ENCODE measurements at places on chromosomes 5 and 9. TPM values are rescaled to one million over a fixed set of nuclear protein-coding genes. Genes with fewer than 3 reads are reported as not detected.

The MLANA gene
- not detected for polyA plus RNA-seq

The IL4 gene
- not detected for polyA plus RNA-seq

The LVRN gene
- polyA plus RNA-seq: 0.05 TPM

The ABO gene
- not detected for polyA plus RNA-seq

The SHB gene
- 18.6 TPM for polyA plus RNA-seq

The S1PR3 gene
- 21.3 TPM for polyA plus RNA-seq

The C5orf22 gene
- polyA plus RNA-seq: 9.8 TPM

The ENTPD8 gene
- polyA plus RNA-seq: not detected

The PCDHGA10 gene
- 3.9 TPM for polyA plus RNA-seq

The C9orf153 gene
- not detected for polyA plus RNA-seq

The SH3PXD2B gene
- 15.5 TPM for polyA plus RNA-seq

The DPH7 gene
- 29.4 TPM for polyA plus RNA-seq

DNA sequence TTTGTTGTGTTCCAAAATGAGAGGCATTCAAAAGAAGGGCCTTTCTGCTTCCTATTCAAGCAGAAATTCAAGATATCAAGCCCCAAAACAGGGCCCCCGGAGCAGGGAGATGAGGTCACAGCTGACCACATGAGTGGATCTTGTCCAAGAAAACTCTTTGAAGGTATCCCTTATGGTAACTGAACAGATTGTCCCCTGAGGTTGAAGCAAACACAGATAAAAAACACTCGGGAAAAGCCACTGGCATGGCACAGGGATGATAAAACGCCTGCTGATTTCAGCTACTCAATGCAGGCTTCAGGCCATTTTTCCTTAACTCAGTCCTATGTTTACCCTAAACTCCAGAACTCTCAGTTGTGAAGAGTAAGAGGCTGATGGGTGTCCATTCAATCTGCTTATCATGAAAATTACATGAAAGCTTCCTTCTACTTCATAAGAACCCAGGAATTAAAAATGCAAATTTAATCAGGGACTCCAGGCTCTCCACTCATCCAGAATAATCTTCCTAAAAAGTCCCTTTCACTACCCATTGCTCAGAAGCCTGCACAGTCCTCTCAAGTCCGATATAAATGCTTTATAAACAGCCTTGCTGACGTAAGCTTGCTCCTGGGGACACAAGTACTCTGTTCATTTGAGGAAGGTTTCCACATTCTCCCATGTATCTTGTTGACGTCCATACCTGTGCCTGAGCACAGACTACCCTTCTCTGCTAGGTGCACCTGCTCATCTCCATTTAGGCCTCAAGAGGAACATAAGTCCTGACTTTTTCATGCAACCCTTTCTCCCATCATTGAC, 35.9 kb upstream of the SLC1A3 start:
- no peak for DNase-seq

DNA sequence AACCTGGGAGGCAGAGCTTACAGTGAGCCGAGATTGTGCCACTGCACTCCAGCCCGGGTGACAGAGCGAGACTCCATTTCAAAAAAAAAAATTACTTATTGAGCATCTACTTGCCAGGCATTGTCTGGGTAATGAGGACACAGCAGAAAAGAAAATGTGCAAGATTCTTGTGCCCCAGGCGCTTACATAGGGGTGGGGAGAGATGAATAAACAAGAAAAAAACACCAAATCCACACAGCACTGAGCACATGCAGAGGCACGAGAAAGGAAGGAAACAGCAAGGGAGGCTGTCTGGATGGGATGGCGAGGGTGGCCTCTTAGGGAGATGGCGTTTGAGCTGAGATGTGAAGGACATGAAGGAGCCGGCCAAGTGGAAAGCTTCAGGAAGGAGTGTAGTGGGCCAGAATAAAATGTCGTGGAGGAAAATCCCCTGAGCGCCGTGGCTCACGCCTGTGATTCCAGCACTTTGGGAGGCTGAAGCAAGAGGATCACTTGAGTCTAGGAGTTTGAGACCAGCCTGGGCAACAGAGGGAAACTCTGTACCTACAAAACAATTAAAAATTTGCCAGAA, 13.9 kb downstream of the DYNC2I2 start:
- DNase-seq: no peak

DNA sequence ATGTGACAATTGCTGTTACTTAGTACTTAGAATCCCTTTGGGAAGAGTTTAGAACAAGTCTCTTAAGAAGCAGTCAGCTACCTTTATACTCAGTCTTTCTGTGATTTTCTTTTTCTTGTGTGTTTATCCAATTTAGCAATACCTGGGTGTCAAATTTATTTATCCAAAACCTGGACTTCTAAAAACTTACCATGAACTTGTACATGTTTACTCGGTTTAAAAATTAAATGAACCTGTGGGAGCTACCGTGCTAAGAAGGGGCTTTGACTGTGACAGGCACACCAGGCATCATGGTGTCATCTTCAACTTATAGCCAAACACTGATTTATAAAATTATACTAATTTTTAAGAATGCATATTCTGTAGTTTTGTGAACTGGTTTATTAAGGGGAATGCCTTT, 96.5 kb downstream of the XRCC4 start:
- no peak for DNase-seq

DNA sequence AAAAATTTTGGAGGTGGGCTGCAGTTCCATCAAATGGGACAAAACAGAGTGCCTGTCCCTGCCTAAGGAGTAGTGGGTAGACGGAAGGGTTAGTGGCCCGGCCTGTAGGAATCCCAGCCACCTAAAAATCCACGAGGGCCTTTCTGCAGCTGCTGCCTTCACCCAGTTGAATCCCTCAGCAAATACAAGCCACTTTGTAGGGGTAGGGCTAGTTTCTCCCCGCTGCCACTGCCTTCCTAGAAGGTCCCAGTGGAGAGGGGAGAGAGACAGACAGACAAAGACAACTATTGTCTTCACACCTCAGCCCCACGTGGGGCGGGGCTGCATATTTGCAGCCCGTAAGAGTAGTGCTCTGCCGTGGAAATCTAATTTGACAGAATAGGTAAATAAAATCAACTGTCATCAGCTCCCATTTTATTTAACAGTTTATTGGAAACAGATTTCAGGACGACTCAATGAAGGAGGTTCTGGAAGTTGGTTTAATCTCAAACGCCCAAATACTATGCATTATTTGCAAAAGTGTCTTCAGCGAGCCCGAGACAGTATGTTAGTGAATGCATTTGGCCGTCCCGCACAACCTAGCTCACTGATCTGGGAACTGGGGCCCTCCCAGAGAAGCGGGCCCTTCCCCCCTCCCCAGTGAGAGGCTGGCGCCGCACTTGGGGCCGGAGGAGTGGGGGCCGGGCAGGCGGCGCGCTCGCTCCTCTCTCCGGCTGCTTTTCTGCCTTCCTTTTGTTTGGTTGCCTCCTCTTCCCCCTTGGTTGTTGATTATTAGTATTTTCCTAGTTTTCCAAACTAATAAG, 67.6 kb upstream of the TBCA start:
- no peak for DNase-seq

- no peak for DNase-seq
These were observed 40.2 kb downstream of the MEF2C start for GRCh38 chr5:88842784-88843183.

GRCh38 chr5:473551-474192, 30.7 kb downstream of the EXOC3 start:
- no peak for DNase-seq

DNA sequence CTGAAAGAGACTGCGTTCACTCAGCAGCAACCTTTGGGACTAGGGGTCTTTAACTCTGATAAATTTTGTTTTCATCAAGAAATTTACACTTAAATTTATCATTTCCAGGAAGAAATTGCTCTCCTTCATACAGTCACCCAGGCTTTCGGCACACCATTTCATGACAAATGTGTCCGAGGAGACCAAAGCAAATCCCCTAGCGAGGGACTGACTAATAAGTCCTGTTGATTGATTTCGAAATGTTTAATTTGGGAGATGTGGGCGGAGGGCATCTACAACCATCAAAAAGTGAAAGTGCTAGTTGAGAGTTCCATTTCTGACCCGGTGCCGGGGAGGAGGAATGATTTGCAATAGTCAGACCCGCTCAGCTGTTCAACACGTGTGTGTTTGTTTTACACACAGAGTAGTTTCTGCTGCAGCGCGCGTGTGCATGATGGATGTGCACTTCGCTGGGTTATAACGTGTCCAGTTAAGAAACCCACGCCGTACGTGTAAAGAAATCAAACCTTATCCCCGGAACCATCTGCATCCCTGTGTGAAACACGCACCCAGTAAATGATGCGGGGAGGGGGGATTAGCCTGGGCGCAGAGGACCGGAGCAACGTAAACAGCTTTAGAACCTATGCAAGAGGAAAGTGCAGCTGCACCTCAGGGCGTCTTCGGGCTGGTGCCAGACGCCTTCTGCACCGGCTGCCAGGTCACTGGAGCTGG, 845 bp upstream of the NR4A3 start:
- DNase-seq: peak; percentile 31

- DNase-seq: no peak
These were observed 41.9 kb downstream of the CDH6 start for GRCh38 chr5:31235381-31235780.

- DNase-seq: no peak
These were observed 35.1 kb downstream of the BASP1 start for GRCh38 chr5:17252543-17252942.

DNA sequence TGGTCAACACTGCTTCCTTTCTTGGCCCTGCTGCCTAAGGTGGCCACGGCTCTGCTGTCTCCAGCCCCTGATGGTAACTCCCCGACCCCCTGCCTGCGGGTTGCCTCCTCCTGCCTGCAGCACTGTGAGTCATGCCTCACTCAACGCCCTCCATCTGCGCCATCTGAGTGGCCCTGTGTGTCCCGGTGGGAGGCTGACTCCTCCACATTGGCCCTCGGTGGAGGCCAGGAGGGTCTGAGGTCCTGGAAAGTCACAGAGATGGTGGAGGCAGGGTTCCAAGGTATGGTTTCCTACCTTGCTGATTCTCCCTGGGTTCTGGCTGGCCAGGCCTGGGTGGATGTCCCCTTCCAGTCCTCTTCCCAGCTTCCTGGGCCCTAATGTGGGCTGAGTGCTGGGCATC, 64.5 kb upstream of the ADAMTS2 start:
- DNase-seq: no peak

- DNase-seq: no peak
These were observed 5.4 kb upstream of the CCIN start for GRCh38 chr9:36163786-36164170.

GRCh38 chr5:97618721-97619120, 435.7 kb upstream of the RIOK2 start:
- DNase-seq: no peak

- DNase-seq: no peak
These were observed 59.3 kb downstream of the FSTL4 start for GRCh38 chr5:133552925-133553525.

GRCh38 chr9:93984860-93985259, 29.7 kb upstream of the BARX1 start:
- DNase-seq: no peak

GRCh38 chr5:1300581-1301083, 5.8 kb upstream of the TERT start:
- DNase-seq: no peak

- no peak for DNase-seq
These were observed 154.3 kb downstream of the C5orf15 start for GRCh38 chr5:133814152-133814551.

DNA sequence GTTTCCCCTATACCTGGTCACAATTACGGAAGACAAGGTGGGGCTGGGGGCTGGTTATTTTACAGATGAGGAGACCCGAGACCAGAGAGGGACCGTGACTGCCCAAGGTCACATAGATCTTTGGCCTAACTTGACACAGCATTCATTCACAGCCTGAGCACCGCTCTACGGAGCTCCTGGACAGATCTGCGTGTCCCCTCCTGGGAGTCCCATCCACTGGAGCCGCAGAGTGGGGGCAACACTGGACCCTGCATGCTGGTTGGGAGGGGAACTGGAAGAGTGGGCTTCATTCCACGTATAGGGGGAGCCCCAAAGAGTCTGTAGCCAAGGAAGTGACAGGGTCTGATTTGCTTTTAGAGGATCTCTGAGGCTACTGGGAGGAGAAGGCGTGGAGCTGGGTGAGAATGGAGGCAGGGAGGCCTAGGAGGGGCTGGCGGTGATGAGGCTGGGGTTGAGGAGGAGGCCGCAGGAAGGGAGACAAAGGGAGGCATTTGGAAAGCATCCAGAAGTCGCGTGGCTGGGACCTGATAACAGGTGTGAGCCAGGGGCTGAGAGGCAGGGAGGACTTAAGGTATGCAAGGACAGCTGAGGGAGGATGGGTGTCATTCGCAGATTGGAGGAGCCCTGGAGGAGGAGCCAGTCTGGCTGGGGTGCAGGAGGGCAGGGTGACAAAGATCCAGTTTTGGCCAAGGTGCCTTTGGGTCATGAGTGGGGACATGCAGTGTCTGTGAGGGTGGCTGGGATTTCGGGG, 64.3 kb upstream of the IER5L start:
- no peak for DNase-seq

- DNase-seq: peak; percentile 31
These were observed 483.7 kb downstream of the RAB3C start for GRCh38 chr5:59066367-59067163.

GRCh38 chr9:947985-948384, 28.5 kb upstream of the DMRT3 start:
- DNase-seq: no peak

- DNase-seq: no peak
These were observed 63.0 kb downstream of the WWC1 start for GRCh38 chr5:168354397-168354796.

GRCh38 chr9:76512826-76513225, 53.8 kb downstream of the GCNT1 start:
- no peak for DNase-seq

- DNase-seq: no peak
These were observed 405.3 kb downstream of the TLE4 start for GRCh38 chr9:79977074-79977435.

DNA sequence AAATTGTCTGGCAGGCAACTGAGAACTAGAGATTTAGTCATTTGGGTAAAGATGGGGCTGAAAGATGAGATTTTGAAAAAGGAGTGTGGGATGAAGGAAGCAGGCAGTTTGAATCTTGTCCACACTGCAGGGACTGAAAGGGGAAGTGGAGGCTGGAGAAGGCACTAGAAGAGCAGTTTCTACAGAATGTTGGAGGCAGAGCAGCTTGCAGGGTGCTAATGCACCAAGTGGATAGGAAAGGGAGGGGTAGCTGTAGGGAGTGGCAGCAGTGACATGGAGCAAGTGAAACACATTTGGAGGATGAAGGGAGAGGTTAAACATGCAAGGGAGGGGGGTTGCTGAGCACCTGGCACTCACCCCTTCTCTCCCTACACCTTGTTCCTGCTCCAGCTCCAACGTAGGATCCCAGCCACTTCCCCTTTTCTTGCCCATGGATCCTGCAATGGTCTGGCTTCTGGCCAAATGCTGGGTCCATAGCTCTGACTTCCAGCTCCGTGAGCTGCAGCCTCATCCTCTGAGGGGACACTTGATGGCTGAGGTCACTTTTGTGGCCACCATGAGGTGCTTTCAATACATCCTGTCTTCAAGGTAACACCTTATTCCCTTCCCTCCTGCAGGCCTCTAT, 30.0 kb upstream of the FGD3 start:
- DNase-seq: no peak

- DNase-seq: peak; percentile 38
These were observed 27.0 kb downstream of the PRDM6 start for GRCh38 chr5:123116058-123116457.

- DNase-seq: no peak
These were observed 119.8 kb downstream of the SSBP2 start for GRCh38 chr5:81631124-81631523.

GRCh38 chr9:93667627-93668026, 91.2 kb downstream of the PHF2 start:
- DNase-seq: no peak
